ENCODE measurements at places on chromosomes 1 and 21.

GRCh38 chr1:99447721-99448120, 183.4 kb downstream of the PLPPR4 start:
- no peak for DNase-seq

DNA sequence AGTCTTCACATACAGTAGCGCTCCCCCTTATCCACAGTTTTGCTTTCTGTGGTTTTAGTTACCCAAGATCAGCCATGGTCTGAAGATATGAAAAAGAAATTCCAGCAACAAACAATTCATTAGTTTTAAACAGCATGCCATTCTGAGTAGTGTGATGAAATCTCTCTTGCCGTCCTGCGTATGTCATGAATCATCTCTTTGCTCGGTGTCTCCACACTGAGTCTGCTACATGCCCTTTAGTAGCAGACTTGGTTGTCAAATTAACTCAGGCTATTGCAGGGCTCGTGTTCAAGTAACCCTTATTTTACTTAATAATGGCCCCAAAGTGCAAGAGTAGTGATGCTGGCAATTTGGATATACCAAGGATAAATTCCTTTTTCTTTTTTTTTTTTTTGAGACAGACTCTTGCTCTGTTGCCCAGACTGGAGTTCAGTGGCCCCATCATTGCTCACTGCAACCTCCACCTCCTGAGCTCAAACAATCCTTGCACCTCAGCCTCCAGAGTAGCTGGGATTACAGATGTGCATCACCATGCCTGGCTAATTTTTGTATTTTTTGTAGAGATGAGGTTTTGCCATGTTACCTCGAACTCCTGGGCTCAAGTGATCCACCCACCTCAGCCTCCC, 22.6 kb downstream of the PHACTR4 start:
- no peak for DNase-seq

GRCh38 chr1:82790556-82790955, 989.8 kb downstream of the ADGRL2 start:
- no peak for DNase-seq

GRCh38 chr1:234368320-234369032, 4.8 kb upstream of the COA6 start:
- DNase-seq: no peak

- DNase-seq: no peak
Observed at GRCh38 chr21:41054018-41054578, 113.9 kb upstream of the BACE2 start.

- DNase-seq: no peak
Observed at GRCh38 chr1:18705811-18706210, 75.2 kb downstream of the PAX7 start.

DNA sequence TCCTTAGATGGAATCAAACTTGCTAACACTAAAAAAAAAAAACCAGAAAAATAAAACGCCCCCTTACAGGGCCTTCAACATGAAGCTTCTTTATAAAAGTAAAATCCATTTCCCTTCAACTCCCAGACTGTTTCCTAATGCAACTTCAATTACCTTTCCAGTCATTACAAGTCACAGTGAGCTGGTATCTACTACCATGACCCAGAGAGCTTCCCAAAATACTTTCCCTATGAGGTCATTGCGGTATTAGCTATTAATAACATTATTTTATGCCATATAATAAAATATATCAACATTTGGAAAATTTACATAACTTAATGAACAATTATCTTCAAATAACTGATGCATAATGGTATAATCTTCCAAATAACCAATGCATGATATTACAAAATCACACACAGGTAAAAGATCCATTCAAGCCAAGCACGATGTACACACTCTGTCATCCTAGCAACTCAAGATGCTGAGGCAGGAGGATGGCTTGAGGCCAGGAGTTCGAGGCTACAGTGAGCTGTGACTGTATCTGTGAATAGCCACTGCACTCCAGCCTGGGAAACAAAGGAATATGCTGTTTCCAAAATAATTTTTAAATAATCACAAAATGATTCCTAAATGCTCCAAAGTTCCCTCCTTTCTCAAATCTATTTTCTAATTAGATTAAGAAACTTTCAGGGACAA, 24.1 kb downstream of the EIF4G3 start:
- no peak for DNase-seq

DNA sequence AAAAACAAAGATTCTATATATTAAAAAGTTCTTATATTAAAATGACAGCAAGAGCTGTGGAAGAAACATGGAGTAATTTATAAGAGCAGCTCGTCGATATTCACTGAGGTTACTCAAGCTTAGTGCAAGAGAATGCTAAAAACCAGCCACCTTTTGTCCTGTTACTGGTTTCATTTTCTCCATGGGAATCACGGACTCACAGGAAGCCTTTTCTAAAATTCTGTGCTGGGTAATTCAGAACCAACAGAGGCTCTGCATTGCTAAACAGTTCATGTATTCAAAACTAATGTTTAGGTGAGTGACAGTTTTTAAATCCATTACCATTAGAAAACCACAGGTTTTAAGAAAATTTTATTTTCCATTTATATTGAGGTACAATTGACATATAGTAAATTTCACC, 147.8 kb upstream of the MAP1LC3C start:
- DNase-seq: no peak
